Stimulated activated CD4-positive, alpha-beta T cell treated with anti-CD3 and anti-CD28 coated beads, Interleukin-15, amount 100 ng/mL, for 1 hour (primary cell): ENCODE measurements at places on chromosomes 2 and 18.

- no peak for DNase-seq
These were observed 479 bp downstream of the SCN9A start for GRCh38 chr2:166375195-166375735.

- DNase-seq, result no peak
These were observed 264.9 kb downstream of the ICOS start for GRCh38 chr2:204201507-204201906.

DNA sequence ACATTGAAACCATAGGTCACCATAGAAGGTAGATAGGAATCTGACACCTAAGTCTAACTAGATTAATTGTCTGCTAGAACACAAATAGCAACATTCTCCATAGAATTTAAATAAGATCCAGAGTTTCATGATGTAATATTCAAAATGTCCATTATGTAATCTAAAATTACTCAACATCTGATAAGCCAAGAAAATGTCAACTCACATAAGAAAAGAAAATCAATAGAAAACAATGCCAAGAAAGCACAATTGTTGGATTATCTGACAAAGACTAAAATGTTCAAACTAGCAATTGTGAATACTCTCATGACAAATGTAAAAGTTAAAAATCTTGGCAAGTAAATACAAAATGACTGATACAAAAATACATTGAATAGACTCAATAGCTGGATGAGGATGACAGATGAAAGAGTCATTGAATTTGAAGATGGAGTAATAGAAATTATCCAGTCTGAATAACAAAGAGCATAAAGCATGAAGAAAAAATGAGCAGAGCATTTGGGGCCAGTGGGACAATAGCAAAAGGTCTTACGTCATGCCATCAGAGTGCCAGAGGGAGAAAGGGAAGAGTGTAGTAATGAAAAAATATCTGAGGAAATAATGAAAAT is 358.6 kb downstream of the METTL4 start:
- DNase-seq, result no peak

- no peak for DNase-seq
These were observed 863 bp downstream of the ECEL1 start for GRCh38 chr2:232486558-232487384.
